ENCODE measurements at places on chromosomes 7 and 10.

GRCh38 chr7:36723951-36724664 lies at the start of gene AOAH:
Gene AOAH (minus strand): TSS chr7:36724494. CDS start chr7:36724148, 346 bp downstream.
- peak; percentile 56 for DNase-seq

DNA sequence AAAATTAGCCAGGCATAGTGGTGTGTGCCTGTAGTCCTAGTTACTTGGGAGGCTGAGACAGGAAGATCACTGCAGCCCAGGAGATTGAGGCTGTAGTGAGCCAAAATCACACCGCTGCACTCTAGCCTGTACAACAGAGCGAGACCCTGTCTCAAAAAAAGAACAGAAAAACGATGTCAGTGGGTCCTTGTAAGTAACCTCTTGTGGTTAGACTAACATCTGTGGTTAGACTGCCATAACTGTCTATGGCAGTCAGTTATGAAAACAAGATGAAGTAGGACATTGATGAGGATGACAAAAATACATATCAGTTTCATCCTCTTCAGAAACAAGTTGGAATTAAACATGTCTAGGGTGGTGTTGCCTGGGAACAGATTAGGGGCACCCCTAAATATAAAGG lies 53.3 kb downstream of the AKAP9 start:
- DNase-seq, result no peak

DNA sequence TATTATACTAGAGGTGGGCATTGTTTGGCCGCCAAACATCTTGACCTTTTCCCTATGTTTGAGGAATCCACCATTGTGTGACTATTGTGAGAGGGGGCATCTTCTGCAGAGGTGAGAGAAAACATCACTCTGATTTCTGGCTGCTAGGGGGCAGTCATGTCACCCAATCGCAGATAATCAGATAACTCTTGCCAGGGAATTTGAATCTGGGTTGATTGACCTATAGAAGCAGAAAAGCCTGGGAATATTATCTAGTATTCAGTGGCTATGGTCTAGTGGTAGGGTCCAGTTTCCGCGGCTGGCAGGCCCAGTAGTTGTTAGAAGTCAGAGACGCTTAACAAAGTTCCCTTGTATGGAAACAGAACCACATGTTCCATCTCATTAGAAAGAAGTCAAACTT lies 808.5 kb downstream of the PHTF2 start:
- no peak for DNase-seq

DNA sequence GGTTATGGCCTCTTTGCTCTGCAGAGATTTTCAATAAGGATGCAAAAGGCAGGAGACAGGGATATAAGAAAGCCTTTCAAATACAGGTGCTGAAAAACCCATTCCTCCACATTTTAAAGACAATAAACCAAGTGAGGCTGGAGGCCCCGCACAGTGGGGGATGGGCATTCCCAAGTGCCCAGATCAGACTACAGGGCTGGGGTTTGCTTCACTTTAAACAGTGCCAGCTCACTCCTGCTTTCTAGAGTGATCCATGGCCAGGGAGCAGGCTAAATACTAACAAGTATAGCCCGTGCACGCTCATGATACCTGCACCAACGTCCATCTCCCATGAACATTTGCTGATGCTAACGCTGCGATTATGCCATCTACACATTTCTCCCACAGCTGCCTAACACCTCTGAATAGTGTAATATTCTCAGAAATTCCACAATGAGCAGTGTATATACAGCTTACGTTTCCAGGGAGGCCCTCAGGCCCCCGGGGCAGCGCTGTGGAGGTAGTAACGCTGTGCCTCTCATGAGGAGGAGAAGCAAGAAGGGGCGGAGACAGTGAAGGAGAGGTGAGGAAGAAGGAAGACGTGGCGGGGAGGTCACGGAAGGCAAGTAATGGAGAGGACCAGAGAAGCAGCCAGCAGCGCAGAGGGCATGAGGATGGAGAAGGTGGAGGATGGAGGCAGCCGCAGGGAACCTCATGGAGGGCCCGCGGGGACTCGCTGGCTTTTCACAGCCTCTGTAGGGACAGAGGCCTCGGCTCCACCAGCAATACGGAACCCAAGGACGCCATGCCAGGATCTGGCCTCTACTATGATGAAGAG lies 141.7 kb downstream of the USP6NL start:
- DNase-seq, result no peak

- DNase-seq, result no peak
Measured at GRCh38 chr7:102115181-102115580, 171.5 kb upstream of the SH2B2 start.

GRCh38 chr10:110008518-110009339 lies 945 bp downstream of the ADD3 start:
- peak; percentile 26 for DNase-seq

- DNase-seq, result no peak
Measured at GRCh38 chr10:21090609-21091082, 193.5 kb upstream of the NEBL start.

GRCh38 chr10:11831520-11831951 lies 8.4 kb downstream of the PROSER2 start:
- no peak for DNase-seq

- DNase-seq, result no peak
Measured at GRCh38 chr10:76088980-76089379, 657.6 kb downstream of the LRMDA start.

GRCh38 chr10:101829561-101830315 lies 11.5 kb upstream of the OGA start:
- DNase-seq, result peak; percentile 70

GRCh38 chr7:134045716-134046115 lies 81.4 kb upstream of the LRGUK start:
- no peak for DNase-seq

DNA sequence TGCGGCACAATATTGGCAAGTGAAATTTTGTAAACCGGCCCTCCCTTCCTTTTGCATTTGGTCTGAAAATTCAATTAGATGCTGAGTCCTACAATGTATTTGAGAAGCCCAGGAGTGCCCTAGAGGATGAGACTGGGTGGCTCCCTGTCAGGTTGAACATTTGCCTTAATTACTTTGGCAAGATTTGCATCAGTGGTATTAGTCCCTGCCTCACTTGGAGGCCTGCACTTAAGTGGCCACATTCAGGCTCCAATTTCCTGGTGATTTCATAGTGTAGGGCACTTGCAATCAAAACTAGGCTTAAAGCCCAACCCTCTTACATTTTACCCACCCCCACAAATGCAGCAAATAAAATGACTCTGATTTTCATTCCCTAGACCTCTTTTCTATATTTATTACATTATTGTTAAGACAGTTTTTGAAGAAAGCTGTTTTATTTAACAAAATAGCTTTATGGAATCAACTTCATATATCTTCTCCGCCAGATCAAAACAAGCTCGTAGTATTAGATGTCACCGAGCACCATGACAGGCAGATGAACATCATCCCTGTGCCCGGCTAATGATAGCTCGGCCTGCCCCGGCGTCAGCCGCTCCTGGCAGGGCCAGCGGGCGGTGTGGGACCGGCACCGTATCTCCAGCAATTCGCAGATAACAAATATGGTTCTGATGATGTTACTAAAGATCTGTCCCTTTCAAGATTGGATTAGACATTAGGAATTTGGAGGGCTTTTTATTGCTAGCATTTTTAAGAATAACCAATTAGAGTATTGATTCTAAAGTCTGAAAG lies 73.6 kb downstream of the EGFR start:
- no peak for DNase-seq

- no peak for DNase-seq
Measured at GRCh38 chr10:9015447-9015846, 961.0 kb downstream of the GATA3 start.

- DNase-seq, result no peak
Measured at GRCh38 chr7:8117195-8117594, 144.8 kb downstream of the ICA1 start.

DNA sequence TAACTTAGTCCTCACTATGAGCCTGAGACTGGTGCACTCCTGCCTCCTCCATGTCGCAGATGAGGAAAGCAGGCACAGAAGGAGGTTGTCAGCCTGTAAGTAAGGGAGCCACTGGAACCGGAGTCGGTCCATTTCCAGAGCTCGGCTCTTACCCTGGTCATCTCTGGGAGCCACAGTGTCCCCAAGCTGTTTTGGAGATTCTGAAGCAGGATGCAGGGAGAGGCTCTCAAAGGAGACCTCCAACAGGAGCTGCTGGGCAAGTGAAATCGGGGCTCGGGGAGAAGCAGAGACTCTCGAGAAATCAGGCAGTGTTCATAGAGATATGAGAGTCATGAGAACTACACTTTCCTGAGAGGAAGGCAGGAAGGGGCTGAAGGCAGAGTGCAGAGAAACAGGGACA lies 39.0 kb downstream of the VSTM4 start:
- DNase-seq, result no peak

DNA sequence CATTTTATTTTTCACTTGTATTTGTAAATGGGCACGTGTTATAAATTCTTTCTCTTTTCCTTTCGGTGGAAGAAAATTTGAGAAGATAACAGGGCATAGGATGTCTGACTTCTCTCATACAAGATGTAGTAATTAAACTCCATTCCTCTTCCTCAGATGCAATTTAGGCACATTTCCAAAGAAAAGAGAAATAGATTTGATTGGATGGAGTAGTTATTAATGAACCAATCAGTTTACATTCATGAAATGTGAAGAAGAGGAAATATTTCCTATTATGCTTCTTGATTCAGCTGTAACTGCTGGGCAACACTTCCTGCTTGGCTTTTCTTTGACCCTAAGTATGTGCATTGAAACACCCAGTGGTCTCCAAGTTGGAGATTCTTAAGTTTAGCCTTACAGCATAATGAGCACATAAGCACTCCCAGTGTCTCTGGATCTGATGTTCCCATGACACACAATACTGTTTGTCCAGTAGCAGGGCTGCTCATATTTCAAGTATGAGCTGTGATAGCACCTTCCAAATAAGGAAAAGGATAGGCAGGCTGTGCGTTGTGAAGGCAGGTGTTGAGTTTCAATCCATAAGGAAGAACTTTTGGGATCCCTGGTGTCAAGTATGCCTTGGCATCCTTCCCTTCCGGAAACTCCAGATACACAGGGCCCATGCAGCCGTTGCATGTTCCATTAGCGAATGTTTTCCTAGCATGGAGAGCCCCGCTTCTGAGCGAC lies 33.4 kb upstream of the COBL start:
- DNase-seq, result no peak

- no peak for DNase-seq
Measured at GRCh38 chr7:108270385-108271015, 140.3 kb upstream of the LAMB4 start.

- no peak for DNase-seq
Measured at GRCh38 chr7:23246555-23246954, at the start of gene GPNMB. Gene GPNMB (plus strand): TSS chr7:23246775. CDS start chr7:23246858, 83 bp downstream.

DNA sequence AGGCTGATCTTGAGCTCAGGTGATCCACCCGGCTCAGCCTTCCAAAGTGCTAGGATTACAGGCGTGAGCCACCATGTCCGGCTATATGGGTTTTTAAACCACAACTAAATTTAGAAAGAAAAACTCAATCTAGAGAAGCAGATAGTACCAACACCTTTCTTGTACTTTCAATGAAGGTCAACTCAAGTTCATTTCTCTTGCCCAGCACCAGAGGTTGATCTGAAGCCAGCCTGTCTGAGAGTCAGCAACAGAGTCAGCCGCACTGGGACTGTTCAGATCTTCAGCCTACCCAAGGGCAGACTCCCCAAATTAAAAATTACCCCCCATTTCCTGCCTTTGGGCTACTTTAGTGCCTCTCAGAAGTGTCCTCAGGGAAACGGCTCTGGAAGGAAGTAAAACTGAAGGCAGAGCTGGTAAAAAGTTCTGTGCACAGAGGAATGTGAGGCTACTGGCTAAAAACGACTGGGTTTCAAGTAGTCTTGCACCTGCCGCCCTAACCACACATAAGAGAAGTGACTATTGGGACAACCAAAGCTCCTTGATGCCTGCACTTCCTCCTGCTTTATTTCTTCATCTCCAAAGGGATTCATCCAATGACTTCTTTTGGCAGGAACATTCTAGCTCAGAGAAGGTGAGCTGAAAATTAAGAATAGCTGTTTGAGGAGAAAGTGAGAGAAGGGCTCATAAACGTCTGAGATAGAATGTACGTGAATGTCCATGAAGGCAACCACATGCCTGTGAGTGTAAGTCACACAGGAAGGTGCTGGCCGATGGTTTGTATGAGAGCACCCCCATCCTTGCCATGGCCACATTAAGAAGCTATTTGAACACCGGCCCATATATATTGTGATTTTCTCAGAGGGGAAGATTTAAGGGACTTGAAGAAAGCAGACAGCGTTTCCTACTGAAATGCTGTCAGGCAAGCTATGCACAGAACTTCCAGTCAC lies 142.4 kb upstream of the PRR15 start:
- DNase-seq, result no peak

DNA sequence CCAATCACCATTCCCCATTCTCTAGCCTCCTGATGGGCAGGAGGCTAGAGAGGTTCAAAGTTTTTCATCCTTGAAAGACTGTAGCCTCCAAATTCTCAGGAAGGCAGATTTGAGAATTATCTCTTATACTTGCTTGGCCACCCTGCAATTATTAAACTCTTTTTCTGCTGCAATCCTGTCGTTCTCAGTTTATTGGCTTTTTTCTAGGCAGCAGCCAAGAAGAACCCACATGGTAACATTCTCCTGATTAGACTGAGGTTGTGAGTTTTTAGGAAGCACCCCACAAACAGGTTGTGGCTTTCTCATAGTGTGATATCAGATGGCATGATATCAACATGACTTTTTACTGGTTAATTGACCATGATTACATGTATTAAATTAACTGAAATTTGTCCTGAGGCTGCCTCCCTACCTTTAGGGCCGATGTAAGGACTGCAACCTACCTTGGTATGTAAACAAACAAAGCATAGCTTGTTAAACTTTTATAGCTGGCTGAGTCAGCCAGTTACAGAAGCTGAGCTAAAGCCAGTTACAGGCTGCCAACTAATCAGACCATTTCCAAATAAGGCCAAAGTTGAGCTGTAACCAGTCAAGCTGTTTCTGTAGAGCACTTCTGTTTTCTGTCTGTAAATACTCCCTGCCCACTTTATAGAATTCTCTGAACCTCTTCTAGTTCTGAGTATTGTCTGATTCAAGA lies 3.2 kb upstream of the ZNF248 start:
- DNase-seq, result no peak

- no peak for DNase-seq
Measured at GRCh38 chr10:60140651-60141632, 234.6 kb upstream of the CCDC6 start.

- no peak for DNase-seq
Measured at GRCh38 chr7:42237811-42238541, 967 bp upstream of the GLI3 start.

- DNase-seq, result no peak
Measured at GRCh38 chr10:5168897-5169420, 16.0 kb downstream of the AKR1C8 start.

DNA sequence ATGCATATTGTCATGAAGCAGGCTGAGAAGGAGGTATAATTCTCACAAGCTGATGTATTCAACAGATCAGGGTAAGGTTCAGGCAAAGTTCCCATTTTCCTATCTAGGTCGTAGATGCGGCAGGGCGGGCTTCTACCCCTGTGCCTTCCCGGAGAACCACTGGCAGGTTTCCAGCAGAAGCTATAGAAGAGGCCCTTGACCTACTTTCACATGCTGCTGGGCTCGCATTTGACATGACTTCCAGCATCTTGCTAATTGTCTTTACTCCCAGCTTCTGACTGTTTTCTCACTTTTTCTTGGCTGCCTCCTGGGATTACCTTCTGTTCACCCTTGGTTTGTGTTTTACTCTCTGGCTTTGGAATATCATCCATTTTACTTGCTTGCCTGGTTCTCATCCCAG lies 32.6 kb upstream of the ORC5 start:
- DNase-seq, result no peak
